ENCODE measurements at places on chromosomes 2 and 18.

DNA sequence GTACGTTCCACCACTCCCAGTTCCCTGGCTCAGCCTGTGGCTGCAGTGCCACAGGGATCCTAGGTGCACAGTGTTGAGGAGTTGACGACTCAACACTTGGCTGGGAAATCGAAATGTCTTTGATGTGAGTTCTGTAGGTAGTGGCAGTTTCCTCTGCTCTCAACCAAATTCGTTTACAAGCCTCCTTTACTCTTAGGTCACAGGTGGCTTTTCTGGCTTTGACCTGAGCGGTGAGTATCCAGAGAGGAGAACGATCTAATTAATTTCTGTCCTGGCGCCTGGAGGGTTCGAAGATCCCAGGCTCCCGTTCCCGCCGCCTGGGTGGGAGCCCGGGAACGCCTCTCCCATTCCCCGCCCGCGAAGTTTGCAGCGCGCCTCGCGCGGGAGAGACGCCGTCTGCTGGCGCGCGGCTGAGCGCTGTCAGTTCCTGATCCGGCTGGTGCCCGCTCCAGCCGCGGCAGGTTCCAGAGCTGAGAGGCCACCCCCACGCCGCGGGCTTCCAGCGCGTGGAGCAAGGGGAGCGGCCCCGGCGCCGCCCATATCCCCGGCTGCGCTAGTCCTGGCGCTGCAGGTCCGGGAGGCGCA is at the start of gene LAMA3:
LAMA3 (plus strand) TSS at position 423 of the 585 bp plus-strand sequence. CDS start 231 bp downstream, outside the sequence.
- no peak for DNase-seq

DNA sequence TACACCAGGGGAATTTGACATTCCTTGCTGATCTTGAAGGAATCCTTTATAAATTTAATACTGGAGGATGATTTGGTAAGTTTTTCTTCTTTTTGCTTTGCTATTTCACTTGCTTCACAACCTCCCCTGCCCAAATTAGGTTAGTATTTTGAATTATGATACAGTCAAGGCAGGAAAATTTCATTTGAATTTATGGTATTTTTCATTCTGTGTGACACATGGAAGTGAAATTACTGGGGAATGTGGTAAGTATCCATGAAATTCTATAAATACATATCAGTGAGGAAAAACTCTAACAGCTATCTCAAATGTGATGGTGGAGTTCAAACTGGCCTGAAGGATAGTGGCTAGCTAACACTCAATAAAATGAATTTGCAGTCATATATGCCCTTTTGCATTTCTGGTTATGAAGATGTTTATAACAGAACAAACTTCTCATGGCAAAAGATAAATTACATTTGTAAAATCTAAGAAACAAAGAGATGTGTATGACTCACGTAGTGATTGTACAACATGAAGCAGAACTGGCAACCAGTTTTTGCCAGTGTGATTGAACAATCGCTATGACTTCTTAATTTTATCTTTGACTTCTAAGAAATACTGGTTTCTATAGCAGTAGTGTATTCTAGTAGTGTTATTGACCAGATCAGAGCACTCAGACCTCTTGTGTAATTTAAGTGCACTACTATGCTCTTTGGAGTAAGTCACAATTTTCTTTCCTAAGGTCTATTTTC is 152.6 kb downstream of the IKZF2 start:
- DNase-seq = no peak

DNA sequence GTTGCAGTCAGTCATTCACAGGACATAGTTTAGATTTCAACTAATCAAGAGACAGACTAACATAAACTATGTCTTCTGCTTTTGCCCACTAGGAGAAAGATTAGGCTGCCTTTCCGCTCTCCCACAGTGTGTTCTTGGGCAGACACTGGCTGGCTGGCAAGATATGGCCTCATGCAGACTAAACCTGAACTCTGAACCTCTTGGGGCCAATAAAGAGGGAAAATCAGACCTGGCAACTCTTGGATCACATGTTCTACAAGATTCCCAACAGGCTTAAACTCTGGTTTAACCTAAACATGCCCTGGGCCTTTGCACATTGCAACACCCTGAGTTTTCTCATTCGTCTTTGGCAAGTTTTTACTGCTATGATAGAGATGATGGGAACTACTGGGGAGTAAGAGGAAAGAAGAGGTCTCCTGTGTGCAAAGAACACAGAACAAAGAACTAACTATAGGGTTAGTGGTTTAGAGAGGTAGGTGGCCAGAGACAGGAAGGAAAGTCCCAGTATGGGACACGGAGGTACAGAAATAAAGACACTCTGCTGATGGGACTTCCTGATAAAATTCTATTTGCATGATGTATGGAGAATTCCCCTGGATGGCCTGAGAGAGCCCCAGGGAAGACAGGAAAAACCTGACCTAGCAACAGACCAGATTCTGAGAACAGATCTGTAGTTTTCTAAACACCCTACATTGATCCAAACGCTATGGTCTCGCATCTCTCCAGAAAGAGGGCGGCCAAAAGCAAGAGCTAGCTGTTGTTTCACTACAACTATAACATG is 2.0 kb upstream of the ATRAID start:
- no peak for DNase-seq

DNA sequence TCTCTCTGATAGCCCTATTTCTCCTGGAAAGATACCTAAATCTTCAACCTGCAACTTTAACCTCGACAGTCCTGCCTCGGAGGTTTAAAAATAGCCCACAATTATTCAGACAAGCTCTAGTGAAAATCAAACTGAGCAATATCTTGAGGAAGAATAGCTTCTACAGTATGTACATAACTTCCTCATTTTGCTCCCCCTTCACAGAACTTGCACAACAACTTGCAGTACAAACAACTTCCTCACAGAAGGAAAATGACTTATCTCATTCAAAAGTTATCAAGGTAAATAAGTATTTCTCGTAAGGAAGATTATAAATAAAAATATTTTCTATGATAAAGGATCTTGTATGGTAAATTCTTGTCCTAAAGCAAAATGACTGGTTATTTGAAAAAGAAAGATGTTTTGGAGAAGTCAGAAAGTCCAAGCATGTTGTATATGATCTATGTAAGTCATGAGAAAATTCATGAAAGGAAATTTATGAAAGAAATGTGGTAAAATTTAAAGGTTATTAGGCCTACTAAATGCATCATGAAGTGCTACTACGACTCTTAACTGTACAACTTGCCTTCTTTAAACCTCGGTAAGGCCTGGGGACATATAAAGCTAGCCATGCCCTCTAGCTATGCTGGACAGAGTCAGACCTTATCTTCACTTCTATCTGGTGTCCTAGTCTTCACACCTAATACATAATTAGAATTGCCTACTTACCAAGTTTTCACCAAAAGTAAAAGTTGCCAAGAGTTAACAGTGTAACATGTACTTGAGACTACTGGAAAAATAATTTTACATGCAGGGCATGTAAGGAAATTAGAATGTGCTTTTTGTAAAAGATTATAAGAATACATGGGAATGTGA is 394.5 kb downstream of the DLGAP1 start:
- no peak for DNase-seq

DNA sequence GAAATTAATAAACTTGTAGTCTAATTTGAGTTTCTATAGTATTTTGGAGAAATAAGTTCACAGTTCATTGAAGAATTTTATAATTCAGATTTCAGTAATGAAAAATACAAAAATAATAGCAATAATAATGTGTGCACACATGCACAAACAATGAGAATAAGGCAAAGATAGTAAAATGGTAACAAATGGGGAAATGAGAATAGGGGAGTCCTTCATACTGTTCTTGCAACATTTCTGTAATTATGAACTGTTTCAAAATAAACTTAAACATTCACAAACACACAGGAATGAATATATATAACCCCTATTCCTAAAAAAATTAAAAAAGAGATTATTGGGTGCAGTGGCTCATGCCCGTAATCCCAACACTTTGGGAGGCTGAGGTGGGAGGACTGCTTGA is 63.9 kb downstream of the SPRED2 start:
- DNase-seq = no peak

GRCh38 chr18:41265047-41265446 is 690.0 kb upstream of the PIK3C3 start:
- DNase-seq = no peak

DNA sequence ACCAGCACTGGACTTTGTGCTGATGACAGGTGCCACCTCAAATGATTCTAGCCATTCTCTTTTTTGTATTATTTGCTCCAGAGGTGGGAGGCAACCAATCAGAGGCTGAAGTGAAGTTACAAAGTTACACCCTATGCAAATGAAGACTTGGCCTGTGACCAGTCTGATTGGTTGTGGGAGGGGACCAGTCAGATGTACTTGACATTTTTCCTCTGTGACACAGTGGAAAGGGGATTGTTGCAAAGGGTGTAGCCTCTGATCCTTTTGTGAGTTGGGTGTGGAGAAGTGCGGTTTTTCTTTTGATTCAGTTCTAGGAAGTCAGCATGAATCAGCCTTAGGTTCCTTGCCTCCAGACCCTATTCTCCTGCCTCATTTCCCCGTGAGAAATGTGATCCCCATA is 244.0 kb downstream of the ARL6IP6 start:
- DNase-seq = no peak

DNA sequence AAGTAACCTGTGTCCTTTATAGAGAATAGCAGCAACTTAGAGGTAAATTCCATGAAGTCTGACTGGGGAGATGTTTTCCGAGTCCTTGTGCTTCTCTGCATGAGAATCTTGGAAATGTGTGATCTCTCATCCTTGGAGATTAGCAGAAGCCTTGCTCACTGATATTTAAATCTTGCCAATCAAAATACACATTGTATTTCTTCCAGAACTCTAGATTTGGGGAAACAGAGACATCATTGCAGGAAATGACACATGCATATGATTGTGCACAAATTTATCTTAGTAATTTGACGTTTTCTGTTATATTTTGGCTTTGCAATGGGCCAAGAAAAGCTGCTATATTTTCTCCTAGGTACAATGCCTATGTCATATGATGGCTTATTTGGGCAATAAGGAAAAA is 182.6 kb downstream of the ZNF804A start:
- no peak for DNase-seq

- DNase-seq = no peak
Measured at GRCh38 chr2:71250935-71251334, 24.0 kb upstream of the PAIP2B start.

DNA sequence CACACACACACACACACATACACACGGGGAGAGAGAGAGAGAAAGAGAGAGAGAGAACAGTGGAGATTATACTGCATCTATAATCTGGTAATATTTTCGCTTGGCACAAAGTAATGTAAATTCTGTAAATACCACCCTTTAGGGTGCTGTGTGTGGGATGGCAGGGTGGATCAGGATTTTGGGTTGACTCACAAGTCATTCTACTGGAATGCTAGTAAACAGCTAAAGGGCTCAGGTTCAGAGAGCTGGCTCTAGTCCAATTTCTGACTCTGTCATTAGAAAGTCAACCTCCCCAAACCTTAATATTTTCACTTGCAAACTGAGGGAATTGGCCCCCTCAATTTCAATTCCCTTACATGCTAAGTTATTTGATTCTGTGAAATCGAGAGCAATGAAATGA is 308.3 kb downstream of the TSN start:
- no peak for DNase-seq

- DNase-seq = no peak
Measured at GRCh38 chr18:7596147-7596546, 29.0 kb downstream of the PTPRM start.

DNA sequence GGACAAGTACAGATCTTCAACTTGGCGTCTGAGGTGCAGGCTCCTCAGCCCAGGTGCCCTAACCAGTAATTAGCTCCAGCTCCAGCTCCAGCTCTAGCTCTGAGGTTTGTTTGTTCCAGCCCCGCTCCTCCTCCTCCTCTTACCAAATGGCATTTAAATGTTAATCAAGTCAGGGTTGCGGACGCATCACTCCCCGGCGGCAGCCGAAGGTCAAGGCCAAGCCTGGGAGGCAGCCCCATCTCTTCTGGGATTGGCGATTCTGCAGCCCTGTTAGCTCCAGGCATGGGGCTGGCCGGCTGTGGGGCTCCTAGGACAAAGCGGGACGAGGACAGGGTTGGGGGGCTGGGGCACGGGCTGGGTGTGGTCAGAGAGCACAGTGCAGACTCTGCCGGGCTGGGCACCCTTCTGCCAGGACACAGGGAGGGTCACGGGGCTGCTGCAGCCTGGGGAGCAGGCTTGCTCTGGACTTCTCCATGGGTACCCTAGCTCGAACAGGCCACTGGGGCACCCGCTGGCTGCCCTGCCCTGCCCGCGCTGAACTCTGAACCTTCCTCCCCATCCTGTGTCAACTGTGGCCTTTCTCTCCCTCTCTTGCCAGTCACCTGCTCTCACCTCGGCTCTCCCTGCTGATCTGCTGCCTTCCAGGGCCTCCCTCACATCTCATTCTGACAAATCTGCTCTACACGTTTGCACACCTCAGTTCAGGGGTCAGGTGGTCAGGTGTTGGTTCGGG is 203.3 kb downstream of the CELF4 start:
- no peak for DNase-seq

DNA sequence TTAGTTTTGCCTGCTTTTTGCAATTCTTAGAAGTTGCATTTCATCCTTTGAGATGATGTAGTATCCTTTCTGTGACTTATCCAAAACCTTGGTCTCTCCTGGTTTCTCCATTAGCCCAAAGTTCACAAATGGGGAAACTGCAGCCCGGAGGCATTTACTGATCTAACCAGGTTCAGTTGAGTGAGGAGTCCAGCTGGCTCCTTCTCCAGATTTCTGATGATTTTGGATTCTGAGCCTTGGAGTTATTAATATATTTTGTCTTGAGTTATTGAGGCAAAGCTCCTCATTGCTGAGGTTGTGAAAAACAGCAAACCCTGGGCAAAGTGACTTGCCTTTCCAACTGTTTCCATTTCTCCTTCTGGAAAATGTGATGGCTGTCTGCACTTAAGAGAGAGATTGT is 1.7 kb downstream of the SLC1A4 start:
- no peak for DNase-seq

DNA sequence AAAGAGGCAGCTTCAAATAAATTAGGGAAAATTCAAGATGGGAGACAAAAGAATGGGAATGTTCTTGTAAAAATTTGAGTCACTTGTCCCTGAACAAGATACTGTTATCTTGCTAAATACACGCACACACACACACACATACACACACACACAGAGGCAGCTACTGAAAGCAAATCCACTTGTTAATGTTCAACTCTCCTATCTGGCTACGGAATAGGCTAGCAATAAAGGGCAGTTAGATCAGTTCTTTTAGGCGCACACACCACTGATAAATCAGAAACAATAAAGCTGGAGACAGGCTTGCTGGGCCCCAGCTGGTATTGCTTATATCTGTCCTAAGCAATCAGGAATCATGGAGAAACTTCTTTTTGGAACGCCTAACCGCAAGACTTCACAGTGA is 461.6 kb downstream of the BCL11A start:
- DNase-seq = no peak

DNA sequence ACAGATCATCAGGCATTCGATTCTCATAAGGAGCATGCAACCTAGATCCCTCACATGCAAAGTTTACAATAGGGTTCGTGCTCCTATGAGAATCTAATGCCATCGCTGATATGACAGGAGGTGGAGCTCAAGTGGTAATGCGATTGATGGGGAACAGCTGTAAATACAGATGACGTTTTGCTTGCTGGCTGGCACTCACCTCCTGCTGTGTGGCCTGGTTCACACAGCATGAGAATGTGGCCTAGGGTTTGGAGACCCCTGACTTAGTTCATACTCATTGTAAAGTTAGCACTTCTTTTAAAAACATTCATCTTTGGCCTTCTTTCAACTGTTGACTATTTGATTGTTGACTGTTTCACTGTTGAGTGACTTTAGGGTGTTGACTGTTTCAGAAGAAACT is 8.7 kb upstream of the CHMP1B start:
- DNase-seq = no peak

GRCh38 chr2:218362606-218363005 is 5.9 kb downstream of the CATIP start:
- DNase-seq = no peak

GRCh38 chr2:172723286-172723685 is 12.4 kb upstream of the RAPGEF4 start:
- no peak for DNase-seq
